ENCODE measurements at places on chromosomes 3 and 15.
A peak's percentile ranks its signal among the peaks of the same experiment; 100 is the strongest.

GRCh38 chr15:92079047-92079446, 225.5 kb downstream of the SLCO3A1 start:
- DNase-seq = peak; percentile 51

DNA sequence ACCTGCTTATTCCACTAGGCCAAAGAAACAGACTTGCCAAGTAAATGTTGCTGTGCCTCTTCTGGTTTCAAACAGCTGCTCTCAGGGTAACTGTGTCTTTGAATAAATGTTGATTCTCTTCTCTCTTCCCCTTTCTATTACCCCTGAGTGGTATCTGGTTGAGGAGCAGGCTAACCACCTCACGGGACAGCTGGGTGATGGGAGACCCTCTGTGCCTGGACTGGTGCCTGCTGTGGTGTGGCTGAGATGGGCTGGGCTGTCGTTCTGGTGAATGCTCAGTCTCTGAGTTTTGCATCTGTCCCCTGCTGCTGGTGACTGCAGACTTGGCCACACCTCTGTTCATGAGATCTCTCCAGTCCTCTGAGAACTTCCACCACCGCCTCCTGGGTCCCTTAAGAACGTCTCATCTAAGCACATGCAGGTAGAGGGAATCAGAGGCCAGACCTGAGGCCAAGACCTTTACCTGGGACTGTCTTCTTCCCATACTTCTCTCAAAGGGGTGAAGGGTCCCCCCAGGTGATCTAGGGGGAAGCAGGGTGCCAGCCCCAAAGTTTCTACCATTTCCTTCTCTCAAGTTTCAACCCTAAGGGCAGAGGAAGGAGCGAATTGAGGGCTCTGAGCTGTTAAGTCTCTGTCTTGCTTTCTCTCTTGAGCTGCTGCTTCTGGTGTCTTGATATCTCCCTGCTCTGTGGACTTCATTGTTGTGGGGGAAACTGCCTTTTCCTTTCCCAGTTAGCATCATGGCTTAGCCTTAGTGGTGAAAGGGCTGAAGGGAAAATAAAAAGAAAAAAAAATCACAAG, 252.9 kb downstream of the EBLN2 start:
- no peak for DNase-seq

DNA sequence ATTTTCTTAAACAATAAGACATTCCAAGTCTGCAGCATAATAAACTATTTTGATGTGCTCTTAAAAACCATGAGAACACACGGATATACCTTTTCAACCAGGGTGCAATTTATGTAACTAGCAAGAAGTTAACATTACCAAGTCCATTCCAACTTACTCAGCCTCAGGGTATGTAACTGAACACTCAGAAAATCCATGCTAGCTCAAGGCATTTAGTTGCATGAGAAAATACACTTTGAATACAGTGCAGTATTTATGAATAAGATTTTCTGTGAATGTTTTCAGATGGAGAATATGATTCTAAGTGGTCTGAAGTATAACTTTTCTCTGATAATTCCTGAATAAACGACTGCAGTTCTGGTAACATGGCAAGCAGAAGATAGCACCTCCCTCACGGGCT, 124.3 kb downstream of the SNRK start:
- no peak for DNase-seq

GRCh38 chr3:186653984-186654383, 11.8 kb upstream of the HRG start:
- DNase-seq = no peak

DNA sequence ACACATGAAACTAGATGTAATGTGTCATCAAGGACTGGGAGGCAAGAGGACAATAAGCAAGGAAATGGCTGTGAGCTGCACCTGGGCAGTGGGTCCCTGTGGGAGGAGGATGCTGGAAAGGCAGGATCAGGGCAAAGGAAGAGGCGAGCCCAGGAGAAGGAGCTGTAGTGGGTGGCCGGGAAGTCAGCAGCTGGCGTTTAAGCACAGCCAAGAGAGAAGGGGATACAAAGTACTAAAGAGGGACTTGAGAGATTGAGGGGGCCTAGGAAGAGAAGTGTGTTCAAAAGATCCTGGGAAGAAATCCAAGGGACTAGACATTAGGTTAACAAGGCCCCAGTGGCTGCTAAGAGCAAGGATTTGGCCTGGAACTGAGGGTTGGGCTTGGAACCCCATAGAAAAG, 188.5 kb upstream of the SLC24A5 start:
- no peak for DNase-seq

DNA sequence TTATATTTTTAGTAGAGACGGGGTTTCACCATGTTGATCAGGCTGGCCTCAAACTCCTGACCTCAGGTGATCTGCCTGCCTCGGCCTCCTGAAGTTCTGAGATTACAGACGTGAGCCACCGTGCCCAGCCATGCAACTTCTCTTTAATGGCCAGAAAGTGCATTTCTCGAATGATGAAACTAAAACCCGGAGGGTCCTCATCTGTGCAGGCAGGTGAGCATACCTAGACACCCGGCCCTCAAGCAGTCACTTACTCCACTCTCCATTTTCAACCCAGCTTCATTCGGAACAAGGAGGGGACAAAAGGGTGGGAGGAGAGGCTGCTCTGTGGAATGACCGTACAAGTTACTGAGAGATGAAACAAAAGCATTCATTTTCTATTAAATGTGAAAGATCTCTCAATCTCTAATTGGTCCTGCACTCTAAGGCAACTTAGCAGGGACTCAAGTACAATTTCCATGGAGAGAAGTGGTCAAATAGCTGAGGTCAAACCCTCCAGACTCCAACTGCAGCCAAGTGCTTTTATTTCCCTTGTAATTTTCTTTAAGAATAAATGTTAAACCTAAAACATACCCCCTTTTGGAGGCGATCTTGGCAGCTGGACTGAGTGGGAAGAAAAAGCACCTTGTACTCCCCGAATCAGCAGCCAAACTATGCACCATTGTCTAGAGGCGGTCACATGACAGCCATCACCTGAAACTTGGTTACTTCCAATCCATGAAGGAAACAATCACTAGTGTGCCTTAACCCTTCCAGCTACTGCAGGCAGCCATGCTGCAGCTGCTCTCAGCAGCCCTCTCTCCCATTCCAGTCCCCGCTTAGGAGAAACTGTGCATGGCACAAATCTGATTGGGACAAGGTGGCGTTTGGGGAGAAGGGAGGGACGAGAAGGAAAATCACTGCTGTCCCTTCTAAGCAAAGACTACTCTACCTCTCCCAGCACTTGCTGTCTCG, 62.2 kb downstream of the VGLL4 start:
- no peak for DNase-seq

DNA sequence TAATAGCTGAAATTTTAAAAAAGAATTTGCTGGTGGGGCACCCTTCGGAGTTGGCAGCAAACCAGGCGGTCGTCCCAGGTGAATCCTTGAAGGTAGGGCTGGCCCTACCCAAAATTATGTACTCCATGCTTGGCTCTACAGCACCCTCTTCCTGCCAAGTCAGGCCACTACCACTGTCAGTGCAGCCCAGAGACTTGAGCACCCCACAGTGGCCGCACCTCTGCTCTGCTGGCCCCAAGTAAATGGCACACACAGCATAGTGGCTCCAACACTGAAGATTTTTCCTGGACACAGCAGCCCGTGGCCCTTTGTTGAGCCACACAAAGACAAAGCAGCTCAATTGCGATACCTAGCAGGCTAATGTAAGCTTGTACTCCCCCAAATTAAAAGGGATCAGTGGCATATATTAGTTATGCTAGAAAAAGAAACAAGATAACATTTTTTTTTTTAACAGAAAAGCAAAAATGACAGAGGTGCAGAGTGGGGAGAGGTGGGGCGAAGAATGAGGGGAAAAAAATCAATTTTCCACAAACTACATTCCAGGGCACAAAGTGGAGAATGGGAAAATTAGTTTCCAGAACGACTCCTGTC, 250.5 kb downstream of the UACA start:
- DNase-seq = peak; percentile 81

DNA sequence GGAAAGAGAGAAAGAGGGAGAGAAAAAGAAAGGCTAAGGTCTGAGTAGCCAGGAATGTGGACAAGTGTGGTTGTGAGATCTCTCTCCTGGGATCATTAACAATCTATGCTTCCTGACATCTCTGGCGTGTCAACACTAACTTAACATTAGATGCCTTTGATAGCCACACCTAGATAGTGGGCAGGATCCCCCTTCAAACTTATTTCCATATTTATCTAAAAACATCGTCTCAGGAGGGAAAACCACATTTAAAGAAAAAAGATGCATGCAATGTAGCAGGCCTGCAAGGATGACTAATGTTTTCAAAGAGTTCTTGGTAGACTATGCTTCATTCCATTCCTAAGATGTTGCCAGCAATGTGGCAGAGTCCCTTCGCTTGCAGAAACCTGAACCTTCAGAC, 80.9 kb downstream of the MLH1 start:
- DNase-seq = no peak

DNA sequence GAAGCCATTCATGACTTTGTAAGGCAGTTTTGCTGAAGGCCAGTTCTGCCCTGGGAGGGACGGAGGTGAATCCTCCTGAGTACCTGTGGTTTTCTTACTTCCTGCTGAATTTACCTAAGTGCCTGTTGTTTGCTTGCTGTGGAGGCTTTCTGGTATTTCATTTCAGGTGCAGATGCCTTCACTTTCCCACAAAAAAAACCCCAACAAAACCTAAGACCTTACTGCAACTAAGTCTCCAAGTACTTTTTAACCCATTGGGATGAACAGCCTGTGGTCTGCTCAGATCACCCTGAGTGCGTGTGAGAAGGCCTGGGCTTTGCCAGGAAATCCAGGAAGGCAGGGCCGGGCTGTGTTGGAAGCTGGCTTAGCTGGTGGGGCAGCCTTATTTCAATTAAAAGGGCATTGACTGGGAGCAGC, 65.3 kb downstream of the IGF1R start:
- DNase-seq = no peak

DNA sequence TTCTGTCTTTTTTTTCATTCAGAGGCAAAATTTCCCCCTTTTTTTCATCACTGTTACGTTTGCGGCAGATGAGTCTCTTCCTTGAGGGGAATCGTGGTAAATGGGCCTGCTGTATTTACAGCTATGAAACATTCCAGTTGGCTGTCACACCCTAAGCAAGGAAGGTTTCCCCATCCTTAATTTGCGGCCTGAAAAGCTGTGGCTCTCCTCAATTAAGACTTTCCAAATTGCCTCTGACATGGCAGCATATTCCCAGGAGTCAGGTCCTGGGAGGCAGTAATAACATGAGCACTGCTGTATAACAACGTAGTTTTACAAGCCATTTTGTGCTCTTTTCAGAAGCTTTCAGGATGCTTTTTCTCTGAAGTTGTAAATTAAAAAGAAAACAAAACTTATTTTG, 420.9 kb downstream of the LPP start:
- DNase-seq = no peak

GRCh38 chr3:95613993-95614392, 1200.4 kb upstream of the EPHA6 start:
- no peak for DNase-seq

DNA sequence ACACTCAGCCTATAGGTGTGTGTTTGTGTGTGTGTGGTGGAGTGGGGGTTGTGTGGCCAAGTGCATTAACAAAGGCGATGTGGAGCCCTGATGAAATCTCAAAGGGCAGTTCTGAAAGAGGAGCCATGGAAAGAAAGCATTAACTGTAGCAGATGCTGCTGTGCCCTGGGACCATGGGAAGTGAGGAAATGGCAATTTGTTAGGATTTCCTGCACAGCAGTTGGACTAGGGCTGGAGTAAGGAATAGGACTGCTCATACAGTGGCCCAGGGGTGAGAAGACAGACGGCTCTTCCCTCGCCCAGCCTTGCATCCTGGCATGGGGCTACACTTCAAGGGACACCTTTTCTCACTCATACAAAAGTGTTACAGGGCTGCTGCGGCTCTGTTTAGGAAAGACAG, 12.3 kb upstream of the ZBTB38 start:
- no peak for DNase-seq

DNA sequence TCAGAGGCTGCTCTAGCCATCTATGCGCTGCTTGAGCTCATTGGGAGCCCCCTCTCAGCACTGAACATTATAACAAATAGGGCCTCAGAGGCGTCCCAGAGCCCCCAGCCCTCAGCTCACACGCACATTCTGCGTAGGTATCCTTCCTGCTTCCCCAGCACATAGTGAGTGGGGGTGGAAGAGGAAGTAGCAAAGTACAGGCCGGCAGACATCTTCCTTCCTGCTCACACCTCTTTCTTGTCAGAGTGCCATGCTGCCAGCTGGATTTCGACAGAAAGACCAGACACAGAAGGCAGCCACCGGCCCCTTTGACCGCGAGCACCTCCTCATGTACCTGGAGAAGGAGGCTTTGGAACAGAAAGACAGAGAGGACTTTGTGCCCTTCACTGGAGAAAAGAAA, 16.6 kb downstream of the TMOD2 start:
- peak; percentile 28 for DNase-seq

- DNase-seq = no peak
These were observed 150.5 kb upstream of the LPP start for GRCh38 chr3:188003188-188004171.

- DNase-seq = no peak
These were observed 26.3 kb upstream of the PLCH1 start for GRCh38 chr3:155771126-155771525.

- DNase-seq = peak; percentile 76
These were observed 1.5 kb upstream of the PPM1M start for GRCh38 chr3:52243791-52244628.

DNA sequence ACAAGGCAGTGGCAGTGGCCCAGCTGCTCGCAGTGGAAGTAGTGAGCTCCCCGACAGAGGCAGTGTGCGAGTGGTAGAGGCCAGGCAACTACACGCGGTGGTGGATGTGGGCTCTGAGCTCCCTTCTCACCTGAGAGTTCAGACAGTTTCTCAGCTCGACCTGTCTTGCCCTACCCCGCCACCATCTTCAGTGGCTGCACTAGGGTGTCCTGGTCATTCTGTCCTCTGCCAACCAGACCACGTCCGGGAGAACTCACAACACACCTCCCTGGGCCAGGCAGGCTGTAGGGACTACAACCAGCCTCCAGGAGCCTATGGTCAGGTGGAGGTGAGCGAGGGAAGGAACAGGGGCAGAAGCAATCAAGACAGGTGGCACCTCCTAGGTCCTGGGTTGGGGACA, 106.3 kb upstream of the SMAD3 start:
- DNase-seq = no peak

DNA sequence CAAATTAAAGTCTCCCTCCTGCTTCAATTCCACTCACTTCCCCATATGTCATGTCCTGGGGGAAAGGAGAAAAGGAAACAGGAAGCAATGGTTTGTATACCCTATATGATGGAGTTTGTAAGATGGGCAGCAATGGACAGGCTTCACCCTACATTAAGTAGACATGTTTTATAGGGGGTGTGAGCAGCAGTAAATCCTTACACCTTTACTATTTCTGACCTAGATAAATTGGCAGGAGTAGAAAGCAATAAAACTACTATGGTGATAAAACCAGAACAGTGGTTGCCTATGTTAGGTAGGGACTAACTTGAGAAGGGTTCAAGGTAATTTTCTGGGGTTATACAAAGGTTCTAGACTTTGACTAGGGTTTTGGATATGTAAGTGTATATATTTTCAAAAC, 301.7 kb downstream of the GBE1 start:
- no peak for DNase-seq

DNA sequence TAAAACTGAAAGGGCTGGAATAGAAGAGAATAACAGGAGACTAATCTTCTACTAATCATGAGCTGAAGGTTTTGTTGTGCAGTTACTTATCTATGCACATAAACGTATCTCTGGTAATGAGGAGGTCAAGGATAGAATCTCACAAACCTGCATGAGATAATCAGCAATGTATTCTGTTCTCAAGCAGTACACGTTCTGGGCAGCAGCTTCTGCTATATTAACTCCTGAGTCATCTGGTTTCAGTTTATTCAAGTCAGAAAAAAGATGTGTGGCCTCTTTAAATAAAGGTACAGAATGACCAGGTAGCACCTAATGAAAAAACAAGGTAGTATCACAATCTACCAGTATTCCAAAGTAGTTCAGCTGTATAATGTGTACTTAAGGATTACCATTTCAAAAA, 34.9 kb downstream of the CDV3 start:
- DNase-seq = no peak

All from activated T-cell treated with anti-CD3 and anti-CD28 coated beads, Interleukin-2, amount 50 U/mL, for 48 hours (primary cell).